ENCODE measurements at places on chromosomes 4 and X. TPM values are rescaled to one million over a fixed set of nuclear protein-coding genes. Genes with fewer than 3 reads are reported as not detected.

The HPSE gene
- total RNA-seq, result 23.8 TPM

The LRP2BP gene
- 0.40 TPM for total RNA-seq

The CLCN5 gene
- 9.4 TPM for total RNA-seq

The TSPAN6 gene
- total RNA-seq, result 154 TPM

The TDO2 gene
- not detected for total RNA-seq

The RPGR gene
- 7.8 TPM for total RNA-seq

The TEC gene
- total RNA-seq, result 3.1 TPM

The TMEM47 gene
- 9.1 TPM for total RNA-seq

The MAGEB10 gene
- total RNA-seq, result not detected

The MTTP gene
- total RNA-seq, result 1.6 TPM

The MGAT4D gene
- not detected for total RNA-seq

The BEX1 gene
- total RNA-seq, result 1.6 TPM

The NALF2 gene
- total RNA-seq, result 0.70 TPM

The PRDM5 gene
- 7.4 TPM for total RNA-seq

- no peak for DNase-seq
Measured at GRCh38 chr4:88985088-88985773, 71.8 kb downstream of the FAM13A start.

DNA sequence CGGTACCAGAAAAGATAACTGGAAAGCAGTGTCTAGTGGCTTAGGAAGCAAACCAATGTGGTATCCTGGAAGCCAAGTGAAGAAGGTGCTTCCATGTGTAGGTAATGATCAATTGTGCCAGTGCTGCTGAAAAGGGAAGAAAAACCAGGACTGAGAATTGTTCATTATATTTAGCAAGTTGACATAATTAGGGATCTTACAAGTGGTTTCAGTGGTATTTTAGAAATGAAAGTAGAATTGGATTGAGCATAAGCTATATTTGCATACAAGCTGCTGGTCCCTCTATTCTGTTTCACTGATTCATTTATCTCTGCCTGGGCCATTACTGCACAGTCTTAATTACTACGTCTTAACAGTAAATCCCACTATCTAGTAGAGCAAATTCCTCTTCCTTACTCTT is 32.3 kb downstream of the PRDM8 start:
- no peak for DNase-seq

DNA sequence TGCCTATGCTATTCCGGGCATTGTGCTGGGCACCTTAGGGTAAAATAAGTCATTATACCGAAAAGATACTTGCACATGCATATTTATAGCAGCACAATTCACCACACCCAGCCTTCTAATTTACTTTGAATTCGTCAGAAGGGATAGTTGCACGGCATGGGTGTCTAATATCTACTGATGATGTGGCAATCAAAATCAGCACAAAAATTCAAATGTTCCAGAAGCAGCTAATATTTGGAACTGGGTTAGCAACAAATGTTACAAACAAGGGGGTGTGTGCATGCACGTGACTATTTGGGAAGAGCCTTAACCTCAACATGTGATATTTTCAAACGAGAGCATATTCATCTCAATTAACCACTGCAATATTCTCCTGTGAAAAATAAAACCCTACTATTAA is 79.7 kb upstream of the PRSS48 start:
- DNase-seq, result no peak

GRCh38 chr4:122647656-122648055 is 26.8 kb upstream of the IL21 start:
- no peak for DNase-seq

- DNase-seq, result no peak
Measured at GRCh38 chrX:119045884-119046283, 26.9 kb upstream of the CT47C1 start.

DNA sequence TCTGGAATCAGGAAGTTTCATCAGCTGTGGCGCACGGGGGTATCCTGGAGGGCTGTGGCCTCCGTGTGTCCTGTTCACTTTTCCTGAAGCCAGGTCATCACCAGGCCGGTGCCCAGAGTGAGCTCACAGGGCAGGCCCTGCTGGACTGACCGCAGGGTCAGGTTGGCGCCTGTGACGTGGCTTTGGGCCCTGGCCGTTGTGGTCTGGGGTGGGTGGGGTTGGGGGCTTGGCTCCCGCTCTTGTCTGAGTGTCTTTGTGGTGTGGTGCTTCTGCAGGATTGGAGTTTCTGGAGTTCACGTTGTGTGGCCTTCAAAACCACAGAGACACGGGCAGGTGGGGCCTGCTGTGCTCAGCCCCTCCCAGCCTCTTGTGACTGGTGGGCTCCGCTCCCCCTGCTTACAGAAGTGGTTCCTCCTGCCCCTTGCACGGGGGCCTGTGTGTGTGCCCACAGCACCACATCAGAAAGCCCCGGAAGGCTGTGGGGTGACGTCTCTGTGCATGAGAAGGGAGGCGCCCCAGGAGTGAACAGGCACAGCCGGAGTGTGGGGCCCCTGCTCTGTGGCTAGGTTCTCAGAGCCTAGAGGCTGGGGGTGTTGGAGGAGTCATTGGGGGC is 9.5 kb downstream of the RGS12 start:
- DNase-seq, result no peak

GRCh38 chr4:24141836-24142235 is 252.0 kb upstream of the PPARGC1A start:
- DNase-seq, result no peak

- no peak for DNase-seq
Measured at GRCh38 chr4:2511645-2512131, 24.8 kb upstream of the FAM193A start.

DNA sequence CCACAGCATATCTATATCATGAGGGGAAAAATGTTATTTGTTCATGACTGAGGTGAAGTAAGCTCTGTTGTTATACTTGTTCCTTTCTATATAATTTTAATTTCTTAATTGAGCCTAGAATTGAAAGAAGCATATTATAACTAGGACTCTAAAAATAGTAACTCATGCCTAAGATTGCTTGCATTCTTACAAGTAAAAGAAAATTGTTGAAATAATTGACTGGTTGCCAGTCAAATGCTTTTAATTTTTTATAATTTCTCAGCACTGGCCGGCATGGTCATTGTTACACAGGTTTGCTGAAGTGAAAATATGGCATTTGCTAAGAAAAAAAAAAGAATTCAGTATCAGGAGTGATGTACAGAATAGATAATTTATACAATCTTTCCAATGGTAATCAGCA is 104.8 kb downstream of the GASK1B start:
- DNase-seq, result no peak

GRCh38 chr4:114479595-114479994 is 119.0 kb upstream of the UGT8 start:
- no peak for DNase-seq

DNA sequence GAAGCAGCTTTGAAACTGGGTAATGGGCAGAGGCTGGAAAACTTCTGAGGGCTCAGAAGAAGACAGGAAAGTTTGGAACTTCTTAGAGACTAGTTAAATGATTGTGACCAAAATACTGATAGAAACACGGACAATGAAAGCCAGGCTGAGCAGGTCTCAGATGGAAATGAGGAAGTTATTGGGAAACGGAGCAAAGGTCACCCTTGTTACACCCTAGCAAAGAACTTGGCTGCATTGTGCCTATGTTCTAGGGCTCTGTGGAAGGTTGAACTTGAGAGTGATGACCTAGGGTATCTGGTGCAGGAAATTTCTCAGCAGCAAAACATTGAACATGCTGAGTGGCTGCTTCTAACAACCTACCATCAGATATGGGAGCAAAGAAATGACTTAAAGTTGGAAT is 50.8 kb upstream of the FBXW7 start:
- DNase-seq, result no peak

GRCh38 chr4:185384930-185385331 is 10.8 kb downstream of the LRP2BP start:
- no peak for DNase-seq

DNA sequence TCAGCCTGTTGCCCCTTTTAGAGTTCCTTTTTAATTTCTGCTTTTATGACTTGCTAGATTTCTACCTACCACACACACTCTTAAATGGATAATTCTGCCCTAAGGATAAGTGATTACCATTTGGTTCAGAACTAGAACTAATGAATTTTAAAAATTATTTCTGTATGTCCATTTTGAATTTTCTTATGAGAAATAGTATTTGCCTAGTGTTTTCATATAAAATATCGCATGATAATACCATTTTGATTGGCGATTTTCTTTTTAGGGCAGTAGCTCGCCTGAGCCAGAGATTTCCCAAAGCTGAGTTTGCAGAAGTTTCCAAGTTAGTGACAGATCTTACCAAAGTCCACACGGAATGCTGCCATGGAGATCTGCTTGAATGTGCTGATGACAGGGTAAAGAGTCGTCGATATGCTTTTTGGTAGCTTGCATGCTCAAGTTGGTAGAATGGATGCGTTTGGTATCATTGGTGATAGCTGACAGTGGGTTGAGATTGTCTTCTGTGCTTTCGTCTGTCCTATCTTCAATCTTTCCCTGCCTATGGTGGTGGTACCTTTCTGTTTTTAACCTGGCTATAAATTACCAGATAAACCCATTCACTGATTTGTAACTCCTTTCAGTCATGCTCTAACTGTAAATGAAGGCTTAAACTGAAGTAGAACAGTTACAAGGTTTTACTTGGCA is 7.8 kb downstream of the ALB start:
- DNase-seq, result no peak

- DNase-seq, result no peak
Measured at GRCh38 chr4:56654238-56654632, 26.9 kb downstream of the HOPX start.

- no peak for DNase-seq
Measured at GRCh38 chrX:3728454-3728853, 15.0 kb upstream of the PRKX start.

- DNase-seq, result no peak
Measured at GRCh38 chr4:1226598-1226997, 22.3 kb downstream of the CTBP1 start.

- DNase-seq, result no peak
Measured at GRCh38 chr4:116752027-116752426, 333.3 kb downstream of the TRAM1L1 start.

DNA sequence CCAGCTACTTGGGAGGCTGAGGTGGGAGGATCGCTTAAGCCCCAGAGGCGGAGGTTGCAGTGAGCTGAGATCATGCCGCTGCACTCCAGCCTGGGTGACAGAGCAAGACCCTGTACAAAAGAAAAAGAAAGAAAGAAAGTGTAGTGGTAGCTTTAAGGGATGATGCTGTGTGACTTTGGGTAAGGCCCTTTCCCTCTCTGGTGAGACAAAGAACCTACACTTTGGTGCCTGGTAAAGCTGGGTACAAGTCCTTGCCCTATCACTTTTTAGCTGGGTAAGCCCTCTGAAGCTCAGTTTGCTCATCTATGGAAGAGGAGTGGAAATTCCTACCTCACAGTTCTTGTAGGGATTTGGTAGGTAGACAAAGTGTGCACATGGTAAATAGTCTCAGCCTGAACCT is 1.7 kb upstream of the IQSEC2 start:
- no peak for DNase-seq

DNA sequence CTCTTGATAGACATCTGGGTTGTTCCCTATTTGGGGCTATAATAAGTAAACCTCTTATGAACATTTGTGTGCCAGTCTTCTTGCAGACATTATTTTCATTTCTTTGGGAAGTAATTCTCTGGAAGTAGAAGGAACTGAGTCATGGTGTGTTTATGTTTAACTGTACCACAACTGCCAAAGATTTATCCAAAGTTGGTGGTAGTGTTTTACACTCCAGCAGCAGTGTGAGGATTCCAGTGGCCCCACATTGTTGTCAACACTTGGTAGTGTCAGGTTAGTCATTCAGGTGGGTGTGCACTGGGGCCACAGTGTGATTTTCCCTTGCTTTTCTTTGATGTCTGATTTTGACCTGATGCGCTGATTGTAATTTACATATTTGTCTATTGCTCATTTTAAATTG is 5.0 kb upstream of the UVSSA start:
- no peak for DNase-seq

GRCh38 chr4:5724377-5724776 is 13.4 kb downstream of the EVC start:
- no peak for DNase-seq

GRCh38 chr4:185142564-185142911 is 528 bp upstream of the SLC25A4 start:
- DNase-seq, result no peak

- DNase-seq, result no peak
Measured at GRCh38 chr4:85707611-85708010, 232.7 kb downstream of the ARHGAP24 start.

DNA sequence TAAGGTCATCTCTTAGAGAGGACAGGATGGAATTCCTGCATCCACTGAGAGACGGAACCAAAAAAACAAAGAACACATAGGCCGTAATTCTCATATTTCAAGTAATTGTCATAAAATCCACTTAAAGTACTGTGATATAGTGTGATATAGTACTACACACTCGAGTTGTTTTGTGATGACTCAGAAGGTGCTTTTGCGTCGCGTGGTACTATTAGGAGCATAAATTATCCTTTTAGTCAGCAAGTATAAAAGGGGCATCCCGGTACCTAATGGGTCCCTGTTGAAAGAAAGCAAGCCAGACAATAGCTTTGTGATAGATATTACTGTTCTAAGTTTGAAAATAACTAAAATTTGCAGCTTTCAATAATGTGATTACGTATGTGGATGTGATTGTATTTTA is 55.3 kb downstream of the GPR143 start:
- no peak for DNase-seq

- no peak for DNase-seq
Measured at GRCh38 chrX:72069350-72070160, 62.2 kb downstream of the RTL5 start.

GRCh38 chrX:2703991-2704369 is 12.9 kb downstream of the CD99 start:
- DNase-seq, result peak; percentile 54

- DNase-seq, result peak; percentile 26
Measured at GRCh38 chr4:73606465-73606974, 13.7 kb downstream of the RASSF6 start.

GRCh38 chr4:184732126-184732525 is 1.8 kb downstream of the CENPU start:
- no peak for DNase-seq

- DNase-seq, result no peak
Measured at GRCh38 chrX:110086162-110086915, 83.4 kb downstream of the TMEM164 start.

DNA sequence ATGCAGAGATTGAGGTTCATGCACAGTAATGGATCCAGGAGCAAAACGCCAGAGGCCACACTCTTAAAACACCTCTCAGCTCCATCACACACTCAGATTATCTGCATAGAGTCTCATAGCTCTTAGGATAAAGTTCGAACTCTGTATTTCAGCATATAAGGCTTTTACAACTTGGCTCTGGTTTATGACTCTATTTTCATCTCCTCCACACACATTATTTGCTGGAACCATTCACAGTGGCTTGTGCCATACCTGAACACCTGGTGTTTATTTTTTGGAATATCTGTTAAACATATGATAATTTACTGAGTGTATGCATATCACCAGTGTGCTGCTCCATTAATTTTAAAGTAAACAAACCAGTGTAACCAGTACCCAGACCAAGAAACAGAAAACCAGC is 27.2 kb downstream of the RASL11B start:
- DNase-seq, result no peak

DNA sequence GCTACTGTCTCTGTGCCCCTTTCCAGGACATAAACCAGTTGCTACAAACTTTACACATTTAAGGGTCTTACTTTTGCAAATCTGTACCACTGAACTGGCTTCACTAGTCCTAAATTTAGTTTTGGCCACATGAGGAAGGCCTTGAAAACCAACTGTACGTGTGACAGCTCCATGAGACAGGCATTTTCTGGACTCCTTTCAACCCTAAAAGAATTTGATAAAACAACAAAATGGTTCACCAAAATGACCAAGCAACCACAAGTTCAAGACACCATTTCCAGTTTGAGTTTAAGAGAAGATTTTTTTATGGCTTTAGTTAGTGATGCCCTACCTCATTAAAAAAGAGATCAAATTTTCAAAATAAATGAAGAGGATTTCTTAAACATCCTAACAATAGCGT is 246.4 kb downstream of the ZNF674 start:
- DNase-seq, result no peak
